ENCODE measurements at places on chromosomes 16 and 17.
A peak's percentile ranks its signal among the peaks of the same experiment; 100 is the strongest.

- peak; percentile 90 for DNase-seq
Measured at GRCh38 chr16:30902029-30902972, 5.9 kb downstream of the CTF1 start.

- no peak for DNase-seq
Measured at GRCh38 chr17:78818152-78818846, 22.3 kb downstream of the USP36 start.

DNA sequence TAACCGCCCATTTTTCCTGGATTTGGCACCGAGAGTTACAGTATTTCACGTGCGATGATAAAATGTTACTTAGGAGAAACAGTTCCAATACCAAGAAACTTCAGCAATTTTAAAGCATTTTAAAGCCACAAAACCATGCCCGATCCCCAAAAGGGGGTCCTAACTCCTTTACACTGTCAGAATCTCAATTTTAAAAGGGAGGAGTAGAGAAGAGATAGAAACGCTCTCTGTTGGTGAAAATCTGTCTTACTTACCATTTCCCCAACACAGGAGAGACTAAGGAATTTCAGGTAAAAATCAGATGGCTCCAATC is 526 bp upstream of the RNASEK start:
- no peak for DNase-seq

DNA sequence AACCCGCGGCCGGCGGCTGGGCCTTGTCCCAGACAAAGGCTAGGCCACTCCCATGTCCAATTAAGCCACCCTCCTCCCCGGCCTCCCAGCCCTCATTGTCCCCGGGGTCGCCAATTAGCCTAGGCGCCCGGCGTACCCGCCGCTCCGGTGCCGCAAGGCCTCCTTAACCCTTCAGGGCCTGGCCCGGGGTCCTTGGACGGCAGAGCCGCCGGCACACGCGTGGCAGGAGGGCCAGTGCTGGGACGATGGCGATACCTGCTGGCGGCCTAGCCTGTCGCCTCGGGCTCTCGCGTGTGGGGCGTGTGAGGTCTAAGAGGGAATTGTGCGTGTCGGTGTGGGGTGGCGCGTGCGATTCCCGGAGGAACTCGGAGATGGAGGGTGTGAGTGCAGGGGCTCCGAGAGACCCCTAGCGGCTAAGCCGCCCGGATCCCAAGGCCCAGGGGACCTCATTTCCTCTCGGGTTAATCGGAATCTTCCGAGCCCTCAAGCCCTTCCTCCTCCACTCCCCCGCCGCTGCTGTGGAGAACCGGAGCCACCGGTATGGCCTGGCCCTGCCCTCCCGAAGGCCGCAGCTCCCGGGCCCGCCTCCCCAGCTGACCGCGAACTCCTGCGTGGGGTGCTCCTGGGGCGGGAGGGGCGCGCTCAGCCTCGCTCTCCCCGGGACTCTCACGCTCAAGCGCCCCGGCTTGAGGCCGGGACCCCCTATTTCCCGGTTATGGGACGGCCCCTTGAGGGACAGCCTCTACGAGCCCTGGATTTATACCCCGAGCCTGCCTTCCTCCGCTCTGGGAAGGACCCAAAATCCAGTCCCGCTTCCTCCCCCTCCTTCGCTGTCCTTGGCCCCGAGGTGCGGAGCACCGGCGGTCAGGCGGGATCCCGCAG is 11.9 kb downstream of the TBX2 start:
- DNase-seq = peak; percentile 85
